Glutamatergic neuron (in vitro differentiated cells): ENCODE measurements at places on chromosomes 4 and X.

DNA sequence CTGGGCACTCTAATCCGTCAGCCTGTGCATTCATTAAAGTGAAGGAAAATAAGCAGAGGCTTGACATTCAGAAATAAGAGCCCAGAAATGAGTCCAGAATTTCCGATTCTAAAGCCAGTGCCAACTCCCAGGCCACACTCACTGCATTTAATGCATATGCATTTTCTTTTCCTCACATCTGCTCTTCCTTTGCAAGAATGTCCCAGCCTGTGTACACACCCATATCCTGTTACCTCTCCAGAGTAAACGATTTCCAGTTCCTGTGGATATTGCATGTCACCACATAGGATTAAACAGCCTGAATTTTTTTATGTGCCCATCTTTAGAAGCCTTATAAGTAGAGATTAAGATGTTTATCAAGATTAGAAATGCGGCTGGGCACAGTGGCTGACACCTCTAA is 27.5 kb downstream of the ARX start:
- no peak for DNase-seq

DNA sequence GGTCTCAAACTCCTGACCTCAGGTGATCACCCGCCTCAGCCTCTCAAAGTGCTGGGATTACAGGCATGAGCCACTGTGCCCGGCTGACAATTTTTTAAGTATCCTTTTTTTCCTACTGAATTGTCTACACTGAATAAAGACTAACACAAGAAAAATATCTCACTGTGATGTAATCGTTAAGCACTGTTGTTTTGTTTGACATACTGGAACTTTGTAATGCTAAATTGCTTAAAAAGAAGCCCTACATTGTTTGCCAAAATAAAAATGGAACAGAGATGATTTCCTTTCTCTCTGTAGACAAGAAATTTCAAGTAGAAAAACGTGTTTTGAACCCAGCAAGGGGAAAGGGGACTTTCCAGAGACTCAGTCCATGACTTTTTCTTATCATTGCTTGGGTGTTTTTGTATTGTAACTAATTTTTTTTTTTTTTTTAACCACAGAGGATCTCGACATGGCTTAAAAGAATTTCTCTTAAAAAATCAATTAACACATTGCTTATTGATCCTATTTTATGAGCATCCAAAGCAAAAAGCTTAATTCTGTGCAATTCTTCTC is 74.9 kb downstream of the TMEM156 start:
- DNase-seq, result no peak

DNA sequence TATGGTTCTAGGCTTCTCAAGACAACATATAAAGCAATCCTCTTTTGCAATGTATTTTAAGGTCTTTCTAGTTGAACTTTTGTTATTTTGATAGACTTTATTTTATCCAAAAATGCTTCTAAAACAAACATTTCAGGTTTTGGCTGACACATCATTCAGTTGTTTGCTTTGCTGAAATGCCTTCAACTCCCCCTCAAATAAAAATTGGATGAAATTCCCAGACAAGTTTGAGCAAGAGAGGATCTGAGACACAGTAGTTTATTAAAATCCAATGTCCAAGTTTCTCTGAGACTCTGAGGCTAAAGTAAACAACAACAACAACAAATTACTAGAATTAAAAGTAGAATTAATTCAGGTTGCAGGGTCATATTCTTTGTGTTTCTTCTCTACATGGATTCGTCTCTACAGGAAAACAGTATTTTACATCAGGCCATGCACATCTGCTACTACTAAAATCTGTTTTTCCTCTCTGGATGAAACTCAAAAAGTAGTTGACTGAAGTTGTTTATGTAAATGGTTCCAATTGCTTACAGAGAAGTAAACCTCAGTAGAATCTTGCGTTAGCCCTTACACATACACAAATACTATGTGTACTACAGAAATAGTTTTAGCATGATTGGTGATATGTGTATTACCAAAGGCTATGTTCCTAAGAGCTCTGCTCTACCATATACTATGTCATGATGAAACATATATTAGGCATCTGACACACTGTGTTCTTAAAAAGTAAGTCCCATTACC is 64.9 kb downstream of the PRSS12 start:
- DNase-seq, result no peak

DNA sequence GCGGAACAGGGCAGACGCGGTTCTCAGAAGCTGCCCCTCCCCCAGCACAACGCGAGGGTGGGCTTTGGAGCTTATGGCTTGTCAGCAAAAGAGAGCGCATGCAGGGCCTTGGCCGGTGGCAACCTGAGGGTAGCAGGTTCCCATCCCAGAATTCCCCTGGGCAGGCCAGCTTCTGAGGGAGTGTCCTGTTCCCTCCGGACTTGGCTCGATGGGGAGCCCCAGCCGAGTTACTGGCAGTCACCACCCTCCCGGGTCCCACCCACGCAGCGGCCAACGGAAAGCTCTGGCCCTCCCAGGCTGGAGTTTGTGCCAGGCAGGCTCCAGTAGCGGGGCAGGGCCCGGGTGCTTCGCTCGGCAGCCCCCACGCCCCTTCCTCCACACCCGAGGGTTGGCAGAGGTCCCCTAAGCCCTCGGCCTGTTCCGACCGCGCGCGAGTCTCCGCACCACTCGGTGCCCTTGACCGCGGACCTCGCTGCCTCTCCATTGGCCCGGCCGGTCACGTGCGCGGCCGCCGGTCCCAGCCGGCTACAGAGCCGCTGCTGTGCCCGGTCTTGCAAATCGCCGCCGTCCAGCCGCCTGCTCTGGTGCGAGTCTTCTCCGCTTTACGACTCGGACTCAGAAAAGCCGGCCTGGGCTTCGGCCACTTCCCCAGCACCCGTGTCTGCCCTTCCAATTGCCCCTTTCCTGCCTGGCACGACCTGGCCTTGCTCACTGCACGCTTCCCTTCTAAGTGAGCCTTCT is 20.9 kb upstream of the MTM1 start:
- peak; percentile 67 for DNase-seq

DNA sequence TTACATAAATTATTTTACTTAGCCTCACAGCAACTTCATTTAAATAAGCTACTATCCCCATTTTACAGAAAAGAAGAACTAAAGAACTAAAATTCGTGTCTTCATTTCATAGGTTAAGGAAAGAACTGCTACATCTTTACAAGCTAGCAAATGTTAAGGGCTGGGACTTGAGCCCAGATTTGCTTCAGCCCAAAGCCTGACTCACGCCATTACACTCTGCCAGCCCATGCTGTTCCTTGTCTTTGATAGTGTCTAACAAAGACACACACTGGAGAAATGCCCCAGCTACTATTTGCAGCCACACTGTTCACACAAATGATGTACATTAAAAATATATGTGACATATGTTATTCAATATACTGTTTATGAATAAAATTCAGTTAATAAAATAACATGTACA is 29.0 kb upstream of the ERVMER34-1 start:
- no peak for DNase-seq

DNA sequence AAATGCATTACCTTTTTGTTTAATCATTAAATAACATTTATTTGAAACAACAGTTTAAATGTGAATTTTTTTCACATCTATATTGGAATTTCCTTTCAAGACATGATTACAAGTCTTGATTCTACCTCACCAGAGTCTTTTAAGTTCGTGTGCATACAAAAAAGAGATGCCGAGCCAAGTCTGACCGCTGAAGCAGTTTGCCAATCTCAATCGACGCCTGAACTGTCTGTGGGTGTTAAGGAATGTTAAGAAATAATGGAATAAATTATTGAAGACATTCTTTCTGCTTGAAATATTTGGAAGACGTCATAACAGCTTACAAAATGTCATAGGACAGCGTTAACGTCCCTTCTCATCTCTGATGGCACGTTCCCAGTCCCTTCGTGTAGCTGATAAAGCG is 27.9 kb upstream of the TNIP3 start:
- DNase-seq, result no peak

- DNase-seq, result no peak
Observed at GRCh38 chr4:1768367-1769034, 24.6 kb upstream of the FGFR3 start.

GRCh38 chr4:86968547-86968946 is 33.7 kb downstream of the AFF1 start:
- DNase-seq, result no peak

GRCh38 chr4:56657818-56658217 is 23.3 kb downstream of the HOPX start:
- no peak for DNase-seq

DNA sequence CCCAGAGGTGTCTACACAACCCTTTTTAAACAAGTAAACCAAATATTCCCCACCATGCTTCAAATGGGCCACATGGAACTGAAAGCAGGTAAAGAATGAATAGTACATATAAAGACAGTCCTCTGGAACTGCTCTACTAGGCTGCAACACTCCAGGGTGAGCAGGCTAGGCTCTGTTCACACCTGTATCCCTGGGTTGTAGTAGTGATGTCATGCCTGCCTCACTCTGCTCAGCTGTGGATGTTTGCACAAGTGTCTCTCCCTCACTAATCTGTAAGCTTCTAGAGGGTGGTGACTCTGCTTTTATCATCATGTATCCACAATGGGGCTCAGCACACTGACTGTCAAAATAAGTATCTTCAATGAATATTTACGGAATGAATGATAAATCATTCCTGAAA is 20.4 kb downstream of the LEF1 start:
- no peak for DNase-seq

DNA sequence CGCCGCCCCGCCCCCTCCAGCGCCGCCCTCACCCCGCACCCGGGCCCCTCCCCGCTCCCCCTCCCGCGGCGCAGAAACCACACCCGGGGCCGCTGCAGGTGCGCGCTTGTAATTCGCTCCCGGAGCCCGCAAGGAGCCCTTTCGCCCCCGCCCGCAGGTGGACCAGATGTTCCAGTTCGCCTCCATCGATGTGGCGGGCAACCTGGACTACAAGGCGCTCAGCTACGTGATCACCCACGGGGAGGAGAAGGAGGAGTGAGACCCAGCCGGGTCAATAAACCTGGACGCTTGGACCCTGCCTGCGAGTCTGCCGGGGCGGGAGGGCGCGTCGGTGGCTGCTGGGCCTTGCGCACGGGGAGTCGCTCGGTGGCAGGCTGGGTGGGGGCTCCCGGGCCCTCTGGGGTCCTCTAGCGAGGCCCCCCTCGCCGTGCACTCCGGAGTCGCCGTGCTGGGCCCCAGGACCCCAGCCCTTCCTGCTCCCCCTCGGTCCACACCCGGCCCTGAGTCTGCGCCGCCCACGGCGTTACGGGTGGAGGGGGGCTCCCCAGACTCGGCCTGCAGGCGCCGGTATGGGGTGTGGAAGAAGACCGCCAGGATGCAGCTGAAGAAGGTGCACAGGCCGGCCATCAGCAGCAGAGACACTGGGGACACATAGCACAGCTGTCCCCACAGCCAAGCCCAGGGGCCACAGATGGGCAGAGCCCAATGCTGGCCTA is 7.1 kb downstream of the SLC49A3 start:
- DNase-seq, result peak; percentile 27

GRCh38 chrX:24610516-24610915 is 36.6 kb downstream of the PCYT1B start:
- DNase-seq, result no peak

- no peak for DNase-seq
Observed at GRCh38 chr4:176837169-176837895, 44.6 kb upstream of the VEGFC start.

DNA sequence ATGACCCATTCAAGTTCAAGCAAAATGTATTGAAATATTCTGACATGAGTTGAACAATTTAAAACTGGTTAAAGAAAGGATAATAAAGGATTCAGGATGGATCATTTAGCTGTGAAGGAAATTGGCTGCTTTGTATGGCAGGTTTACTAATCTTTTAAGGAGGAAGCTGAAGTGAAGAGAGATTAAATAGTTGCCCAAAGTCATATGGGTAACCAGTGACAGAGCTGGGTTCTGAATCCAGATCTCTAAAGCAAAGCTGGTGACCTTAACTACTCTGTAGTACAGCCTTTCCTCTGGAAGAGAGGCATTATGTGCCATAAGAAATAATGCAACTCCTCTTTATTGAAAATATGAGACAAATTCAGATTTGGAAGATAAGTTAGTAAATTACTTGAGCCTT is 22.8 kb downstream of the FHIP1A start:
- no peak for DNase-seq

DNA sequence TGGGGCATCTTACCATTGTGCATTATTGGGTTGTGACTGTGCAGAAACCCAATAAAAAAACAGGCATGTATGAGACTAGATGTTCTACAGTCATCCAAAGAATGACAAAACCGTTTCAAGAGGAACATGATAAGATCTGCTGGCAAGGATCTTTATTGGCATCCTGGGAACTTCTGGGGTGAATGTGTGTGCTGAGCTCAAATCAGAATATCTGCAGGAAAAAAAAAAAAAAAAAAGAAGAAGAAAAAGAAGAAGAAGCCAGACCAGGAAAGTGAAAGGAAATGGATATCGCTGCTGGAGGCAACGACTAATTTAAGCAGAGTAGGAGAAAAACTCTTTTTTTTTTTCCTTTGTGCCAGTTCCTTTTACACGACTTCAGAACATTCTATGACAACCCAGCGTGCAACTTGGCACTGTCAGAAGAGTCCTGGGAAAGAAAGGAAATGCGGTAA is 484.2 kb upstream of the BOD1L1 start:
- DNase-seq, result no peak

DNA sequence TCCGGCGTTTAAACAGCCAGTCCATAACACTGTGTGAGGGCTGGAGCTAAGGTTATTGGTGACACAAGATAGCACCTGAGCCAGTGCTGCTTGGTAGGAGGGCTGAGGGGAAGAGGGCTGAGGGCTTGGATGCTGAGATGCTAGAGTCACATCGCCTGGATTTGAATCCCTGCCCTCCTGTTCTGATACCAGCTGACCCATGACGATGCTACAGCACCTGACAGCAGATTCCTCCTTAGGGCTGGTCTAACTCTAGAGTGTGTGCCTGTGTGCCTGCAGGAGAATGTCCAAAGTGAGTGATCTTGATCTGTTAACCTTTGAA is 102.5 kb downstream of the PTTG2 start:
- DNase-seq, result no peak

DNA sequence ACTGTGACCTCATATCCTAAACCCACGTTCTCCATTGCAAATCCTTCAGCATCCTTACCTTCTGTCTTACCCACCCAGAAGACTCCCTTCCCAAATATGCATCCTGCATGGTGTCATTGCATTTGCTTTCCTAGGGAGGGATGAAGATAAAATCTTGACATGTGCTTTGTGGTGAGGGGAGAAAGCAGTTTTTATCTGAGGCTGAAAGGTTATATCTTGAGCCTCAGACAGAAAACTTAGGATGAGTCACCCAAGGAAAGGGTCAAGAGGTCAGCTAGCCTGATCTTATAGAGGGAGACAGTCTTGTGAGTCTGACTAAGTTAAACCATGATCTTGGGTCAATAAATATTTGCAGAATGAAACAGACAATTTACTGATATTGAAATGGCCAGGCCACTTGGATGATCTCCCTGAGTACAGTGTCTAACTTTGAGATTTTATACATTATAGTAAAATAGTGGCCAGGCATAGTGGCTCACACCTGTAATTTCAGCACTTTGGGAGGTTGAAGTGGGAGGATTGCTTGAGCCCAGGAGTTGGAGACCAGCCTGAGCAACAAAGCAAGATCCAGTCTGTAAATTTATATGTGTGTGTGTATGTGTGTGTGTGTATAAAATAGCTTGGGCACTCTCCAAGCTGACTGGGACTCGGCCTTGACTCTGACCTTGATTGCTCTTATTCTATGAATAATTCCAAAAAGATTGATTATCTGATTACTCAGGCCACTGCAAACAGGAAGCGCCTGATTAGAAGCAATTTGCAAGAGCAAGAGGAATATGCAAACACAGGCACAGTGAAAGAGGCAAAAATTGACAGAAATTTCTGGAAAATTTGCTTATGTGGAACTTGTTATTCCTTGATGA is 15.4 kb upstream of the FAM9C start:
- no peak for DNase-seq
